WERI-Rb-1 (cell line): ENCODE measurements at places on chromosomes 12 and 14.
A peak's percentile ranks its signal among the peaks of the same experiment; 100 is the strongest.

DNA sequence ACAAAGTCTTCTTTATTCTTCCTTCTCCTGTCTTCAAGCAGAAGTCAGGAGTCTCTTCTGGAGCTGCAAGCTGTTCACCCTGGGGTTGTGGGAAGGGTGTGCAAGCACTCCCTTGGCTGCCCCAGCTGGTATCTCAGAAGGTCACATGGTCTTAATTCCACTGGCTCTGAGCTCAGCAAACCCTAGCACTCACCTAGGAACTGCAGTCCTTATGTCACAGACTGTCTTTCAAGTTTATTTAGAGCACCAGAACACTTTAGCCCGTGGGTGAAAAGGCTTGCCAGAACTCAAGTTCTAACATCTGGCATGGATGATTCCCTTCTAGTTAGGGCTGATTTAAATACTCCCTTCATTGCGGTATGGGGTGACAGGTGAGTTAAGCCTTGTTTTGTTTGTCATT is 379.0 kb downstream of the CCER1 start:
- no peak for DNase-seq

- DNase-seq, result no peak
These were observed 178.3 kb upstream of the RGS6 start for GRCh38 chr14:71753976-71754375.

GRCh38 chr12:59736359-59736758 is 140.5 kb downstream of the SLC16A7 start:
- DNase-seq, result no peak

GRCh38 chr12:121087467-121088194 is 45.0 kb upstream of the P2RX7 start:
- DNase-seq, result no peak

DNA sequence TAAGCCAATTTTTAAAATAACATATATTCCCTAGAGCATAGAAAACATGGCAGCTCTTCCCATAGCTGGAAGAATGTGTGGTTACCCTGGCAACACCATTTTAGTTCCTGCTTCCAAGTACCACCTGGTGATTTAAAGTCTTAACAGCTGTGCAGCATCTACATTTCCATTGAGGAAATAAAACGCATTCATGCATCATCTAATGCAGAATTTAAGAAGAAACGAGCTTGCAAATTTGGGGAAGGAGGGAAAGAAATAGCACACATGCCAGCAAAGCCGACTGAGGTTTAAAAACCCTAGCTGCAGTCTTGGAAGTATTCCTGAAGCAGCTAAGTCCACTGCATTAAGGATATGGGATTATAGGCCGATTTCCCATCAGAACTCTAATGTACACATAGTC is 22.8 kb upstream of the SLC38A2 start:
- DNase-seq, result no peak

- DNase-seq, result no peak
These were observed 106.5 kb downstream of the EML1 start for GRCh38 chr14:99899578-99900178.

DNA sequence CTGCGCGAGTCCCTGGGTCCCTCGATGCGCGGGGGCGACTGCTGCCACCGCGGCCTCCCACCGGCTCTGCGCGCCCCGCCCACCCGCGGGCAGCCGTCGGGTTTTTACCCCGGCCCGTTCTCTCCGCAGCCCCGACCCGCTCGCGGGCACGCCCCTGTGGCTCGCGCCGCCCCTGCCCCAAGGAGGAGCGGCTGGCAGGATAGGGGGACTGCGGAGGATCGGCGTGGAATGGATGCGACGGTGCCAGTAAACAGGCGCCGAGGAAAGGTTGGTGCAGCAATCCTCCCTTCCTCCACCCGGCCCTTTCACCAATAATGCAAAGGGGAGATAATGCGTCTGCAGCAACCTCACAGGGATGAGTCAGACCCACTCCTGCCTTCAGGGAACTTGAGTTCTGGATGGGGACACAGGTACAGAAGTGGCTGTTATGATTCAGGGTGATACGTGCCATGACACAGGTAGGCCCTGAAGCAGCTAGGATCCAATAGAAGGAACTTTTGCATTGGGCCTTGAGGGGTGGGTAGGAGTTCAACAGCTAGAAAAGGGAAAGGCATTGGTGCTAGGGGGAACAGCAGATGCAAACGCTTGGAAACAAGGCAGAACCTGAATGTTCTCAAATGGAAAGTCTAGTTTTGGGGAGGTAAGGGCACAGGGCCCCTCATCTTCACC is 554 bp upstream of the DEGS2 start:
- DNase-seq, result no peak

DNA sequence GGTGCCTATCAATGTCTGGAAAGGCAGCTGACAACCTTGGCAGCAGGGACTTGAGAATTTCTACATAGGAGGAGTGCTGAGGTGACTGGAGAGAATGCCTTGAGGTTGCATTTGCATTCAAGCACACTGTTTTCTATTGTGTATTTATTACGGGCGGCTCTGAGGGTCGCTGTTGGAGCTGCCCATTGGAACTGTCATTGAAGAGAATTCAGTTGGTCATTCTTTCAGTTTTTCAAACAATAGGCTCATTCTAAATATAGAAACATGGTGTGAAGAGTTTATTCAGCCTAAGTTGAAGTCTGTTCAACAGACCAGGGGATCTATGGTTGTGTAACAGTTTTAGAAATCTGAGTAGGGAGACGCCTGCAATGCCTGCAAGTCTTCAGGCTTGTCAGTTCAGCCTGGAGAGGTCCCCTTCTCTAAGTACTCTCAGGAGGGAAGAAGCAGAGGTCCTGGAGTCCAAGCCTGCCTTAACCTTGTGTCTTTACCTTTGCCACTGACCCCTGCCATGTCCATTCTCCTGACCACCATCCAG is 9.8 kb upstream of the ABHD12B start:
- no peak for DNase-seq

- DNase-seq, result no peak
These were observed 97.9 kb downstream of the RFLNA start for GRCh38 chr12:124392667-124393413.

- no peak for DNase-seq
These were observed 64.5 kb downstream of the TTC9 start for GRCh38 chr14:70706177-70706576.

- no peak for DNase-seq
These were observed 90.1 kb downstream of the AACS start for GRCh38 chr12:125155366-125155765.

GRCh38 chr12:131946757-131947156 is 3.0 kb upstream of the EP400 start:
- no peak for DNase-seq

GRCh38 chr12:117892441-117892840 is 76.3 kb downstream of the KSR2 start:
- no peak for DNase-seq

- DNase-seq, result no peak
These were observed 72.2 kb downstream of the CLIP1 start for GRCh38 chr12:122350141-122350848.

DNA sequence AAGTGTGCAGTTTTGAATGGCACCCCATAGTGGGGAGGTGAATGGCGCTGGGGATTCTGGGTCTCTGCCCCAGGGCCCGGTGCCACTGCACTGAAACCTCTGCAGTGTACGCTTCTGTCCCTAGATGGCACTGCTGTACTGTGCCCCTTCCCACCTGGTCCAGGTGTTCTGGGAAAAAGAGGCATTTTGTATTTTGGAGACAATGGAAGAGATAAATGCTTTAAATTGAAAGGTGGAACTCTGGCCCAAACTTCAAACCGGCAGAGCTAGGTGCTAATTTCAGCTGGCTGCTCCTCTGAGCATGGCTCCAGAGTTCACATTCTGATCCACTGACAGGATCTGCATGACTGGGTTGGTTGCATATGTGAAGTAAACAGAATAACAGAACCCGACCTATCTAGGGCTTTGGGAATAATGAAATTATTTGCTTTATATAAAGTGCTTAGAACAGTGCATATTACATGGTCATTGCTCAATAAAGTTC is 52.2 kb downstream of the KRT80 start:
- DNase-seq, result peak; percentile 58

- no peak for DNase-seq
These were observed 15.6 kb downstream of the ERG28 start for GRCh38 chr14:75645056-75645455.

GRCh38 chr12:55721601-55722213 is 1.5 kb downstream of the RDH5 start:
- DNase-seq, result no peak

DNA sequence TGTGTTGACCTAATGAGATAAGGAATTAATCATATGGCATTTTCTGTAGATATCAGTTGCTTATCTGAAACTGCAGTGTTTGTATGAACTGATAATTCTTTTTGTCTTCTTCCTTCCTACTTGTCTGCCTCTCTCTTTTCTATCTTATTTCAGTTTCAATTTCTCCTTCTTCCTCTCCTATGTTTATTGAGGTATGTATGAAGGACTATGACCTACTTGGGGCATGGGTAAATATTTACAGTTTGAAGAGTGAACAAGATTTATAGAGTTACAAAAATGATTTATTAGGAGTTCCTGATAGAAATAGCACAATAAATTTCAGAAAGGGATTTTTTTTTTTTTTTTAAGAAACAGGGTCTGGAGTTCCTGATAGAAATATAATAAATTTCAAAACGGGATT is 88.7 kb upstream of the MUCL1 start:
- DNase-seq, result no peak

DNA sequence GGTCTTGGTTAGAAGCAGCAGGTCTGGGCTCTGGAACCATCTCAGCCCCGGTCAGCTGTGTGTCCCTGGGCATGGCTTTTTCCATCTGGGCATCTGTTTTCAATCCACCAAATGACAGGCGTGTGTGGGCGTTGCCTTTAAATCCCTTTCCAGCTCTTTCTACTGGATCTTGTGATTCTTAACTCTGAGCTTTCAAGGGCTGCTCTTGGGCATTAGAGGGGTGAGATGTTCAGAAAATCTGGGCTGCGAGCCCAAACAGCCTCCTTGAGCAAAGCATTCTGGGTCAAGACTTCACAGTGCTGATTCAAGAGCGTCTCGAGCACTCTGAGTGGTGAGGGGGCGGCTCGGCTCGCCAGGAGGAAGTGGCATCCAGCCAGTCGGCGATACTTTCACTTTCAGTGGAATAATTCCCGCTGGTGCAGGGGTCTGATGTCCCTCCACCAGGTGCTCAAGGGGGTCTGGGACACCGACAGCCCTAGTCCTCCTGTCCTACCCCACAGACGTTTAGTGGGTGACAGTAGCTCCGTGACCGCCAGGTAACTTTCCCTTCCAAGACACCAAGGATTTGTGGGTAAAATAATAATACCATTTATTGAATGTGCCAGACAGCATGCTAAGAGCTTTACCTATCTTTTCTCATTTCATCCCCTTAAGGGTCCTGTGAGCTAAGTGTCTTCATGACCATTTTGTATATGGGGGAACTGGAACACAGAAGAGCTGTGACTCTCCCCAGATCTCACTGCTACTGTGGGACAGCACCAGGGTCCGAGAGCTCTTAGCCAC is 114.0 kb downstream of the PLXNC1 start:
- no peak for DNase-seq

DNA sequence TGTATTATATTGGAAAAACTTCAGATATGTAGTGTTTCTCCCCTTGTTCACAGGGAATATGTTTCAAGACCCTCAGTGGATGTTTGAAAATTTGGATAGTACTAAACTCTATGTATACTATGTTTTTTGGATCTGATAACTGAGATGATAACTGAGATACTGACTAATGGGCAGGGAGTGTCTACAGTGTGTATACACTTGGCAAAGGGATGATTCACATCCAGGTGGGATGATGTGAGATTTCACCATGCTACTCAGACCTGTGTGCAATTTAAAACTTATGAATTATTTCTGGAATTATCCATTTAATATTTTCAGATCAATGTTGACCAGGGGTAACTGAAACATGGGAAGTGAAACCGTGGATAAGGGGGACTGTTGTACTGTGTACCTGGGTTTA is 13.8 kb downstream of the RAD51B start:
- no peak for DNase-seq

- DNase-seq, result no peak
These were observed 118.0 kb downstream of the TRHDE start for GRCh38 chr12:72390146-72390545.

GRCh38 chr12:46071335-46071734 is 81.0 kb upstream of the SCAF11 start:
- DNase-seq, result no peak

DNA sequence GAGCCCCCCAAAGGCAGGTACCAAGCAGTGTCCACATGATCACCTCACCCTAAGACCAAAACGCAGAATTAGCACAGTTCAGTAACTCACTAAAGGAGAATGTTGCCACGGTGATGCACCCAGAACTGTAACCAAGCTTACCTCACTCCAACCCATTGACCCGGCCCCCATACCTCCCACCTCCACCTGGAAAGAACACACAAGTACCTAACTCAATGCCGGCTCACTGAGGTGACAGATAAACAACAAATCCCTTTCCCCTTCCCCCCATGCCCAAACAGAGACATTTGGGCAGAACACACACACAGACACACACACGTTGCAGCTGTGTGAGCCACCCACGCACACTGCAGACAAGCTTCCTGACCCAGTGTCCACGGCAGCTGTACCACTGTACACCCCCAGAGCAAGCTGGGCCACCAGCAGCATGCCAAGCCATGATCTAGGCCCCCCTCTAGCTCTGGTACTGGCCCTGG is 1.3 kb downstream of the RAPGEF3 start:
- DNase-seq, result no peak

- DNase-seq, result no peak
These were observed 67.3 kb upstream of the GALNT9 start for GRCh38 chr12:132396657-132397056.

GRCh38 chr12:18476861-18477260 is 215.5 kb downstream of the PIK3C2G start:
- peak; percentile 81 for DNase-seq

GRCh38 chr14:21525571-21525961 is 580 bp downstream of the SALL2 start:
- peak; percentile 75 for DNase-seq

- DNase-seq, result peak; percentile 50
These were observed 110.4 kb downstream of the KCNA5 start for GRCh38 chr12:5154091-5154490.

- DNase-seq, result no peak
These were observed 6.7 kb upstream of the BDKRB2 start for GRCh38 chr14:96197969-96198368.

DNA sequence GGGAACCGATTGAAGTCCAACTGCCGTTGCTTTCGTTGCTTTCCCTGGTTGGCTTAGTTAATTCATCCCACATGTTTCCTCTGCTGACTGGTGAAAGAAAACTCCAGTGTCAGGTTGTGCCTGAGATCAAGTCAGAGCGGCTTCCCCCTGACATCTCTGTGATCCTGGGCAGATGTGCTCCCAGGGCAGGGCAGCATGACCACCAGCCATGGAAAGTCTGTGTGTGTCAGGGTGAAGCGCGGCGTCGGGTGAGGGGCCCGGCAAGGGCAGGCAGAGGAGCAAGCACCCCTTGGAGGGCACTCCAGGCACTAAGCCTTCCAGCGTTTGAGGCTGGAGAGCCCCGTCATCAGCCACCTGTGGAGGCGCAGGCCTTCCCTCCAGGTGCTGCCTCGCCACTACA is 54.5 kb upstream of the IGF1 start:
- DNase-seq, result no peak
